ENCODE measurements at places on chromosomes 3 and 15. TPM values are rescaled to one million over a fixed set of nuclear protein-coding genes. Genes with fewer than 3 reads are reported as not detected.

GRCh38 chr3:7737263-7737662, 764.4 kb upstream of the LMCD1 start:
- no peak for DNase-seq

IL12A gene
- total RNA-seq: not detected

DNA sequence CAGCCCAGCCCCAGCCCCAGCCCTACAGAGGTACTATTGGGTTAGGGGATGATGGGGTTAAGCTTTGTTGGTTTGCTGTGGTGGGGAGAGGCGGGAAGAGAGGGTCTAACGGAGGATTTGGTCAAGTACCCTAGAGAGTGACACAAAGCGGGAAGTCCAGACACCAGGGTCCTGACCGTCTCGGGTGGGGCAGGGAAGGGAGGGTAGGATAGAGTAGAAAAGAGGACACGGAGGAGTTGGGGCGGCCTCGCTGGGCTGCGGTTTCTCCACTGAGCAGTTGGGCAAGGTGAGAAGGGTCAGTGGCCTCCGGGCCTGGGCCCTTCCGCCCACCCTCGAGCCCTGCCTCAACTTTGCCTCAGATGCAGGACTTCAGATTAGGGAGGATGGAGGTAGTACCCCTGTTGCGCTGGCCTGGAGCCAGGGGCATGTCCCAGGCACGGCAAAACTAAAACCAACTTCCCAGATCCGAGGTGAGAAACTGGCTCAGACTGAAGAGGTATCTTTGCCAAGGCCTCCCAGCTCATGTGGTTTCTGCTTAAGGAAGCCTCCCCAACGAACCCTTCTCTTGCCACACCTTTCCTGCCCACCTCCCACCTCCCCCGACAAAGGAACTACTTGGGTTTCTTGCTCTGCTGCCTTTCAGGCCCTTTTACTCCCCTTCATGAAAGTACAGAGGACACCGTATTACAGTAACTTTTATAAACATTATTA, 551 bp downstream of the PML start:
- peak; percentile 32 for DNase-seq

HRG gene
- total RNA-seq: not detected

DNA sequence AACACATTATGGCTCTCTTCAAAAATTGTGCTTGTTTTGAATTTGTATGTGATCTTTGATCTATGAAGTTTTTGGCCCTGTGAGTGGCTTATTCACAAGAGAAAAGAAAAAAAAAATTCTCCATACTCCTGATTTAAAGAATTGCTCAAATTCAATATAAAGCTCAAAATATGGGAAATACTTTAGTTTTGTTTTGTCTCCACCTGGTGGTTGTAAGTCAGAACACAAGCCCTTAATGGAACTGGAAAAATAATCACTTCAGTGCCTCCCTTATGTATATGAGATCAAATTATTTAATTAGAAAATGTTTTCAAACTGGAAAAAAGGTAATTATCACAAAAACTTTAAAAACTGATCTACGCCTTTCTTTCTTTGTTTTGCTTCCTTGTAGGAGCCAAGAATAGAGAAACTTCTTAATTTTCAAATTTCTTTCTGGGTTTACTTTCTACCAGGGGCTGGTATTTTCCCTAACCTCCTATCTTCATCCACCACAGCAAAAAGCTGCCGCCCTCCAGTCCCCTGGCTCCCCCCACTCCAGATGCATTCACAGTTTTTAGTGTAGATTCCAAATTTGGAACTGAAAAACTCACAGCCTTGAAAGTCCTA, 50.6 kb downstream of the SERP1 start:
- no peak for DNase-seq

GRCh38 chr3:69082805-69083204, 1.9 kb upstream of the ARL6IP5 start:
- DNase-seq: peak; percentile 90

- DNase-seq: no peak
Measured at GRCh38 chr15:70182858-70183695, 85.4 kb upstream of the TLE3 start.
